ENCODE measurements at places on chromosomes 2 and 18.

DNA sequence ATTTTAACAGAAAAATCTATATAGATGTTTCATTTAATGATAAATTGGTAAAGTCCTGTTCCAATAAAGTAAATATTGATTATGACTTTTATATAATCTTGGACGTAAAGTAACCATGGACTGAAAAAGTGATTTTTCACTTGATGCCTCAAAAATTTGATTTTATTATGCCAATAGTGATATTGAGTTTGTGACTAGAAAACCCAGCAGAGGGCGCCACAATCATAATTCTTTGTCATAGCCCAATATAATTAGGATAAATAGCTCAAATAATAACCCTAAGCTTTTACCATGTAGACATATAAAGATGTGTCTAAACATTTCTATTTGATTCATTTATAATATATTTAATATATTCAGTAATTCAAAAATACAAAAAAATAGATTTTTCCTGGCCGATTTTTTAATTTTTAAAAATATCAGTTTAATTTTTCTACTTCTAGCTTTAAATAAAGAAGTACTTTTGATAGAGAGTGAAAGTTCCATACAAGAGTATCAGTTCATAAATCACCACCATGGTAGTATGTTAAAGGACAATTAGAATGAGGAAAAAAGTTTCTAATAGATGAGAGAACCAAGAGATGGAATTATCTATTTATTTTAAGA is 30.7 kb downstream of the CAMKMT start:
- DNase-seq, result peak; percentile 27

DNA sequence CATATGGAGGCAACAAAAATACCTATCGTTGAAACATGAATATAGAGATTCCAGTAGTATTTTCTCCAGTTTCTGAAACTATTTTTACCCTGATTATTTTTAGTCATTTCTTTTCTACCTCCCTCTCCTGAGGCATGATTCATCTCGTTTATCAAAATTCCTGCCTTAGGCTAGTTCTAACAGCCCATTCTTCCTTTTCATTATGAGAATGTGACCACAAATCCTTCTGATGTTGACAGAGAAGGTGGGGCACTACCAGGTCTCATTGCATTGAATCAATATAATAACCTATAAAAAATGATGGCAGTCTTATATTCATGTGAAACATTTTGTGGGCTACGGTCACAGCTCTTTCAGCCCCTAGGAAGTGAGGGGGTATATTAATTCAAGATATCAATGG is 406.5 kb upstream of the UBE2E3 start:
- no peak for DNase-seq

DNA sequence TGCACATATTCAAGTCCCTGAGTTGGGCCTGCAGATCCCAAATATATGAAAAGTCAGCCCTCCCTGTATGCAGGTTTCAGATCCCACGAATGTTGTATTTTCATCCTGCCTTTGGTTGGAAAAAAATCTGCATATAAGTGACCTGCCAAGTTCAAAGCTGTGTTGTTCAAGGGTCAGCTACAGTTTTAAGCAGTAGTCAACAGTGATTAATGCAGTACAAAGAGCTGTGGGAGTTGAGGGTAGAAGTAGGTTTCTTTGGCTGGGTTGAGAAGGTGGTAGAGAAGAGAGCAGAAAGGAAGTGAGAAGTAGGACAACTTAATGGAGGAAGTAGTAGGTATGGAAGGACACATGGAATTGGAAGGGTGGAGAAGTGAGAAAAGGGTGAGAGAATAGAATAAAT is 127.9 kb downstream of the ANKRD44 start:
- no peak for DNase-seq

DNA sequence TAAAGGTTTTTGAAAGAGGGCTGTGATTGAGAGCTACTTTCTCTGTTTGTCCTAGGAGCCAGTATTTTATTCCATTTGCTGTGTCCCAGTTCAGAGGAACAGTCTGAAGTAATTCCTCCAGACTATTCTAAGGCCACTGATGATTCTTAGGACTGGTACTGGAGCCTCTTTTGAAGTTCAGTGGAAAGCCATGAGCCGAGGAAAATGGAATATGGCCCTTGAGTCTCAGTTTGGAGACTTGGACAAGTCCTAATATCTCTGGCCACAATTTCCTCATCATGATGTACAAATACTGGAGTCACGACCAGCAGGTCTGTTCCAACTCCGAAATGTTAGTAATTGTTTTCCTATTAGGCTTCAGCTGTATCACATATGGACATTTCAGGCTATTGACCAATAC is 7.1 kb upstream of the COLEC12 start:
- DNase-seq, result no peak

GRCh38 chr2:58612973-58613372 is 371.8 kb upstream of the FANCL start:
- no peak for DNase-seq

- DNase-seq, result peak; percentile 52
Observed at GRCh38 chr18:9876867-9877654, 8.7 kb upstream of the TXNDC2 start.

GRCh38 chr18:24678107-24678506 is 217.7 kb downstream of the HRH4 start:
- DNase-seq, result no peak

DNA sequence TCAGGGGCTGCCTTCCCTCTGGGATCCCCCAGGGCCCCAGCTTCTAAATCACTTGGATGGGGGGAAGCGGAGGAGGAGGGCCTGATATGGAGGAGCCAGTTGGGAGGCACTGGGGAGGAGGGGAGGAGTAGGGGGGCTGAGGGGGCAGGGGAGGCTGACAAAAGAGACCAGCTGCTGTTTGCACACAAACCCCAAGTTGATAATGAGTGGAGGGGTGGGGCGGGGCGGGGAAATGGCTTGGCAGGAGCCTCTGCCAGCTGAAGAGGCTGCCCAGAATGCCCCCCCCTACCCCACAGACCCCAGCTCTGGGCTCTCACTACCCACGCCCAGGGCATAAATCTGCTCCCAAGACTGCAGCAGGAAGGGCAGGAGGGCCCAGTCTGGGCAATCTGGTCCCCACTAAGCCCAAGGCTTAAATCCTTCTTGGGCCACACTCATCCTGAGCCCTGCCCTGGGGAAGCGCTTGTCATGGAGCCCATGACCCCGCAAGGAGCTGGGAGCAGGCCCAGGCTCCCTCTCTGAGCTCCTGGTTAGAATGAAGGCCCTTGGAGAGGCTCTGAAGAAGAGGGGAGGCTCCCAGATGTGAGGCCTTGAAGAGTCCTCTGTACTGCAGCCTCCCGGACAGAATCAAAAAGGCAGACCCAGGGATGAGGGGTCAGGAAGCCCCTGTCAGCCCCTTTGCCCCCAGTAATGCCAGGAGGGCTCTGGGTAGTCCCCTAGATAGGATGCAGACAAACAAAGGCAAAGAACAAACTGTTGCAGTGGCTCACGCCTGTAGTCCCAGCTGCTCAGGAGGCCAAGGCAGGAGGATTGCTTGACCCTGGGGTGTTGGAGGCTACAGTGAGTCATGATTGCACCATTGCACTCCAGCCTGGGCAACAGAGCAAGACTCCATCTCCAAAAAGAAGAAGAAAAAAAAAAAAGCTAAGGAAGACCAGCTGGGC is 24.8 kb upstream of the PTMA start:
- DNase-seq, result peak; percentile 65

DNA sequence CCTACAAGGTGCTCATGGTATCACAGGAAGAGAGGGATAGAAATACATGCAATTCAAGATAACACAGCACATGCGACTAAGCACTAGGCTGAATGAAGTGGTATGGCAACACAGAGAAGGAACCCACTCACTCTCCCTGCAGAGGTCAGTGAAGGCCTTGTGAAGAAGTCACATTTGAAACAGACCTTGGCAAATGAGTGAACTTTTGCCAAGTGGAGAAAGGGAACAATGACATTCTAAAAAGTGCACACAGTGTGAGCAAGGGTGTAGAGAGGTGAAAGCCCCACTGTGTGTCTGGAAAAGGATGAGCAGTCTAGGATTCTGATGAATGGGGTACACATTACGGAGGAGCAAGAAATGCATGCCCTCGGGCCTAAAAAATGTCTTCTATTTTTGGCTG is 23.3 kb downstream of the KLF7 start:
- no peak for DNase-seq

DNA sequence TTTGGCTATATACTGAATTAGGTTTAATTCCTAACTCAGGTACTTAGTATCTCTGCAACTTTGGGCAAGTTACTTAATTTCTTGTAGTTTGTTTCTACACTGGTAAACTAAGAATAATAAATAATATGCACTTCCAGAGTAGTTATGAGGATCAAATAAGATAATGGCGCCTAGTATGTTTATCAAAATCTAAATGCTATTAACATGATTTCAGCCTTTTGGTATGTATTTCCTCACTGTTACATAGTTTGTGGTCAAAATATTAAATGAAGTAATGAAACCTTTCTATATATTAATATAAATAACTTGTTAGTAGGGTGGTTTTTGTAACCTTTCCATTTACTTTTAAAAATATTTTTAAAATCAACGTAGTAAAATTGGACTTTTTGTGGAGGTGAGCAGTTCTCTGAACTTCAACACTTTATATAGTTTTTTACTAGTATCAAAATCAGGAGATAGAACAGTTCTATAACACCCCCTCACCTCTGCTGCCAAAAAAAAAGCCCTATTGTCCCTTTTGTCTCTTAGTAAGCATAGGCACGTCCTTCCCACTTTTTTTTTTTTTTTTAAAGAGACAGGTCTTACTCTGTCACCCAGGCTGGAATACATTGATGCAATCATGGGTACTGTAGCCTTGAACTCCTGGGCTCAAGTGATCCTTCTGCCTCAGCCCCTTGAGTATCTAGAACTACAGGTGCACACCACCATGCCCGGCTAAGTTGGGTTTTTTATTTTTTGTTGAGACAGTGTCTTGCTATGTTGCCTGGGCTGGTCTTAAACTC is 44.8 kb downstream of the RAB3GAP1 start:
- no peak for DNase-seq

All from brain (organoid and tissue), 16 donors.